ENCODE measurements at places on chromosomes 2 and 18.

GRCh38 chr2:186590759-186591505 lies 1.1 kb downstream of the ITGAV start:
- DNase-seq = peak; percentile 23

DNA sequence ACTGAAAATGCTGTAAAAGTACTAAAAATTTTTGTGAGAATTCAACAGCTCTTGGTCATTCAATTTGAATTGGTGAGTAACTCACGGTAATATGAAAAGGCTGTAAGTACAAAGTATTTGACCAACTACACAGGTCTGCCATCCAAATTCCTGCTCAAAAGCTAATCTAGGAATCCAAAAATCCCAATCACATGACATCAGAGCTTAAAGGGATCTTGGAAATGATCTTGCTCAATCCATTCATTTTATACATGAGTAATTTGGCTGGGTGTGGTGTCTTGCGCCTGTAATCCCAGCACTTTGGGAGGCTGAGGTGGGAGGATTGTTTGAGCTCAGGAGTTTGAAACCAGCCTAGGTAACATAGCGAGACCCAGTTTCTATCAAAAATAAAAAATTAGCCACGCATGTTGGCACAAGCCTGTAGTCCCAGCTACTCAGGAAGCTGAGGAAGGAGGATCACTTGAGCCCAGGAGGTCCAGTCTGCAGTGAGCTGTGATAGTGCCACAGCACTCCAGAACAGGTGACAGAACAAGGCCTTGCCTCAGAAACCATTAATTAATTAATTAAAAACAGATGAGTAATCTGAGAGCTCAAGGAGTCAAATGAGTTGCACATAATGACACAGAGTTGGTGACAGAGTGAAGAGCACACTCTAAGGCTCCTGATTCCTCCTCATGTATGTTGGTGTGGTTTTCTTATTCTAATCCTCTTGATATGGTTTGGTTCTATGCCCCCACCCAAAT lies 19.8 kb downstream of the SPIRE1 start:
- no peak for DNase-seq

DNA sequence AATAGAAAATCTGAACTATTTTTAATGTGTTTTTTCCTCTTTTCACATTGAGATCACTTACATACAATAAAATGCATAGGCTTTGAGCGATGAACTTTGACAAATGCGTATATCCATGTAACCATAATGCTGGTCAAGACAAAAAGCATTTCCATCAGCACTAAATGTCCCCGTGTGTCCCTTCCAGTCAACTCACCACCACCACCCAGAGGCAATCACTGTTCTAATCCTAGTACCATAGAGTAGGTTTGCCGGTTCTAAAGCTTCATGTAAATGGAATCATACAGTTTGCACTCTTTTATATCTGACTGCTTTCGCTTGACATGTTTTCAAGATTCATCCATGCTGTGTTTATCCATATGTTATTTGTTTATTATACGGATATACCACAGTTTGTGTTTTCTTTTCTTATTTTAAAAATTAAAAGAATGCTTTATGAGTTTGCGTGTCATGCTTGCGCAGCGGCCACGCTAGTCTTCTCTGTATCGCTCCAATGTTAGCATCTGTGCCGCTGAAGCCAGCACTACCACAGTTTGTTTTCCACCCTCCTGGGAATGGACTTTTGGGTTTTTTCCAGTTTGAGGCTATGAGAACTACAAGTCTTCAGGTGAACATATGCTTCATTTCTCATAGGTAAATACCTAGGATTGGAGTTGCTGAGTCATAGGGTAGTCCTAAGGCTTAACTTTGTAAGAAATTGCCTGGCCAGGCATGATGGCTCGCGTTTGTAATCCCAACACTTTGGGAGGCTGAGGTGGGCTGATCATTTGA lies 197.5 kb upstream of the CHAC2 start:
- no peak for DNase-seq

- DNase-seq = no peak
These were observed 1.2 kb upstream of the ITM2C start for GRCh38 chr2:230863442-230864121.

GRCh38 chr2:9975805-9976447 lies 24.4 kb downstream of the GRHL1 start:
- DNase-seq = peak; percentile 38

DNA sequence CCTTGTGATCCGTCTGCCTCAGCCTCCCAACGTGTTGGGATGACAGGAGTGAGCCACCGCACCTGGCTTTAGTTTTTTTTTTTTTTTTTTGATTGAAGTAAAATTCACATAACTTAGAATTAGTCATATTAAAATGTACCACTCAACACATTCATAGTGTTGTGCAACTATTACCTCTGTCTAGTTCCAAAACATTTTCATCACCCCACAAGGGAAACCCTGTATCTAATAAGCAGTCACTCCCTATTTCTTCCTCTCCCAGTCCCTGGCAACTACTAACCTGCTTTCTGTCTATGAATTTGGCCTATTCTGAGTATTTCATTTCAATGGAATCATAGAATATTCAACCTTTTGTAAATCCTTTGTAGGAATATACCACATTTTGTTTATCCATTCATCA lies 123.9 kb upstream of the FAM117B start:
- DNase-seq = no peak

DNA sequence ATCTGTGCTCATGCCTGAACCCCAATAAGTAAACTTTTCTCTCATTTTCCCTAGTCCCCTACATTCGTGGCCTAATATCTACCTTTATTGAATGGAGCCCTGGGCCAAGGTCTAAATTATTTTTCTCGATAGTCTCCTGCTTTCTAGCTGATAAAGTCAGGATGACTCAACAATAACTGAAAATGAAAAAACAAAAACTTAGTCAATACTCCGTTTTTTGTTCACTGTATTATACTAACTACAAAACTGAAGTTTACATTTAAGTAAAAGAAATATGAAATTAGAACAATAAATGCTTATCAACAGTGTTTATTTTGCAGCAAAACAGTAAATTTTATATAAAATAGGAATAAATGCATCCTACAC lies 32.2 kb downstream of the AOX1 start:
- no peak for DNase-seq

DNA sequence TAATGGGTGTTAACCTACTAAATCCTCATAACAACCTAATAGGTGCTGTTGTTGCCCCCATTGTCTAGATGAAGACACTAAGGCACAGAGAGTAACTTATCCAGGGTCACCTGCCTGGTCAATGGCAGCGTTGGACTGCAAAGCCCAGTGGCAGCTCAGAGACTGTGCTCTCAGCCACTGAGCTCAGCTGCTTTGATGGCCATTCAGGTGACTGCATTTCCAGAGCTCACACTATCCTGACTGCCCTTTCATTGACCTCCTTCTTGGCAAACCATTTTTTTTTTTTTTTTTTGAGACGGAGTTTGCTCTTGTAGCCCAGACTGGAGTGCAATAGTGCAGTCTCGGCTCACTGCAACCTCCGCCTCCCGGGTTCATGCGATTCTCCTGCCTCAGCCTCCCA lies 115.2 kb downstream of the MAPK4 start:
- DNase-seq = no peak

DNA sequence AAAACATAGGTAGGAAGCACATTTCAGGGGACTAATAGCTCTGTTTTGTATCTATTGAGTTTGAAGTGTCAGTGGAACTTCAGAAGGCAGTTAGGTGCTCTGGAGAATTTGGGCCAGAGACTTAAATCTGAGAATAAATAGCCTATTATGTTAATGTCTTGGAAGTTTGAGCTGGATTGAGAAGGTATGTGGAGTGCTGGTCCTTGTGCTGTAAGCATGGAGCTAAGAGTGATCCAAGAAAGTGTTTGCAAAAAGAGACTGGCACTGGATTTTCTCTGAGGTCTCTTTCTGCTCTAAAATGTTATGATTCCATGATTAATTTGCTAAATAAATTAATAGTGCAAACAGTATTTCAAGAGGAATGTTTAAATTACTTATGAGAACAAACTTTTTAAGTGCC lies 63.3 kb downstream of the ICOS start:
- no peak for DNase-seq

DNA sequence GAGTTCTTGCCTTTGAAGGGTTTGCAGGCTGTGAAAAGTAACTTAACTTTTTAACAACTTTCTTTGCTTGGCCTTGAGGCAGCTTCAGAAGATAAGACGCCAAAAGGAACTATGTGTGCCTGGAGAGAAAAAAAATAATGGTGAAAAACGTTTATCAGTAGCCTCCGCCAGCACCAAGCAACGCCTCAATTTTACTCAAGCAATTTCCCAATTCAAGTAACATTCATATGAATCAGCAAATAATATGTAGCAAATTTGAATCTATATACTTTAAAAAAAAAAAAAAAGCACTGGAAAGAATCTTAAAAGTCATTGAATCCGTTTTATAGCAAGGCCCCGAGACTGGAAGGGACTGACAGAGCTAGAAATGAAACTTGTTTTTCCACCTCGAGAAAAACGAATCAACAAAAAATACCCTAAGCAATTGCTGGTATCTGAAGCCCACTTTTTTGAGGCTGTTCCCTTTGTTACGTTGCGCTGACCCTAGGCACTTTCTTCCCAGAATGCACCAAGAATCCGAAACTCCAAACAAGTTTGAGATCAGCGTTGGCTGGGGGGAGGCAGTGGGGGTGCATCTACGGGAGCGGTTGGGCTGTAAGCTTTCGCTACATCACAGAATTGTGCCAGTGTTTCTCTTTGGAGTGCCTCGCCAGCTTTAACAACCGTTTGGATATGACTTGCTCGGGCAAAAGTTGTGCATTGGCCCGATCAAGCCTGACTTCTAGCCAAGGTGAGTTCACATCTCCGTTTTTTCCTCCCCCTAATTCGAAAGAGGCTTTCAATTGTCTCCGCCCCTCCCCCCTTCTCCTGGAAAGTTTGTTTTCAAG lies 2.7 kb upstream of the TGIF1 start:
- DNase-seq = no peak

DNA sequence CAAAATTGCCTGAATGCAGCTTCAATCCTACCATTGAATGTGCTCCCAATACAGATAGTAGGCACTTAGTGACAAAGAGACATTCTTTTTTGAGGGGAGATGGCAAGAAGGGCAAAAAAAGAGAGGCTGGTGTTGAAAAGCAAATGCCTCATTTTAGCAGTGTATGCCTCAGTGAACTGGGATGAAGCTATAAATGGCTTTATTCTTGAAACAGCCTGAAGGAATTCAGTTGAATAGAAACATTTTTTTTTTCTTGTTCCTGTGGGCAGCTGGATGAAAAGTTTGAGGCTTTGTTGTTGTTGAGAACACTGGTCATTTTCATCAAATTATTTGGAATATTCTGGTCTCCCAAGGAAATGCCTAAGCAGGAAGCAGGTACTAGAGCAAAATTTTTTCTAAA lies 228.9 kb downstream of the RNF144A start:
- no peak for DNase-seq

DNA sequence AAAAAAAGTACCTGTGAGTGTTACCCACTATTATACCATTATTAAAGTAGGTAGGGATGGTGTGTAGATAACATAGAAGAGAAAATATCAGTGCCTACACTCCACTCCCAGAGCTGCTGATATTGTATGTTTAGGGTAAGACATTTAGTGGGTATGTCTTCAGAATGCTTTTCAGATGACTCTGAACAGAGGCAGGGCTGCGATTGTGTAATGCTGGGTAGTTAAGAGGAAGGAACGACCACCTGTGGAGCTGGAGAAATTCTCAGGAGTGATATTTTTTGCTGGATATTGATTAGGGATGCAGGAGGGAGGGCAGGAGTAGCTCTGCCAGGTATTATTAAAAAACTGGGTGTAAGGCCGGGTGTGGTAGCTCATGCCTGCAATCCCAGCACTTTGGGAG lies 2.8 kb downstream of the CNOT11 start:
- DNase-seq = no peak

DNA sequence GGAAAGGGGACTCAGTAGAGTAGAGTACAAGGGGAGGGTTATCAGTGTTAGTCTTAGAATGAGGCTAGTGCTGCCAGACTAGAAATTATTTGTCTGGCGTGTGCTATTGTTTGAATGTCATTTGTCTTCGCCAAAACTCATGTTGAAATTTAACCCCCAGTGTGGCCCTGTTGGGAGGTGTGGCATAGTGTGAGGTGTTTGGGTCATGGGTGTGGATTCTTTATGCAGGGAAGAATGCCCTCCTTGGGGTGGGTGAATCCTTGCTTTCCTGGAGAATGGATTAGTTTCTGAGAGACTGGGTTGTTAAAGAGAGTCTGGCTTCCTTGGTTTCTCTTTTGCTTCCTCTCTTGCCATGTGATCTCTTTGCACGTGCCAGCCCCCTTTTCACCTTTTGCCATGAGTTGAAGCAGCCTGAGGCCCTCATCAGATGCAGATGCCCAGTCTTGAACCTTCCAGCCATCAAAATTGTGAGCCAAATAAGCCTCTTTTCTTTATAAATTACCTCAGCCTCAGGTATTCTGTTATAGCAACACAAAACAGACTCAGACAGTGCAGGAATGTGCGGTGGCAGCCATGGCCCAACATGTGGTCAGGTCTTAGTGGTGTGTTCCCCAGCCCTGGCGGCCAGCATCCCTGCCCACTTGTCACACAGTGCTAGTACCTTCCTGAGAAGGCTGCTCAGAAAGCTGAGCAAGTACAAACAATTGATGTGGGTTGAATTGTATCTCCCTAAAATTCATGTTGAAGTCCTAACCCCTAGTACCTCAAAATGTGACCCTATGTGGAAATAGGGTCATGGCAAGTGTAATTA lies 48.4 kb upstream of the NAB1 start:
- DNase-seq = no peak

DNA sequence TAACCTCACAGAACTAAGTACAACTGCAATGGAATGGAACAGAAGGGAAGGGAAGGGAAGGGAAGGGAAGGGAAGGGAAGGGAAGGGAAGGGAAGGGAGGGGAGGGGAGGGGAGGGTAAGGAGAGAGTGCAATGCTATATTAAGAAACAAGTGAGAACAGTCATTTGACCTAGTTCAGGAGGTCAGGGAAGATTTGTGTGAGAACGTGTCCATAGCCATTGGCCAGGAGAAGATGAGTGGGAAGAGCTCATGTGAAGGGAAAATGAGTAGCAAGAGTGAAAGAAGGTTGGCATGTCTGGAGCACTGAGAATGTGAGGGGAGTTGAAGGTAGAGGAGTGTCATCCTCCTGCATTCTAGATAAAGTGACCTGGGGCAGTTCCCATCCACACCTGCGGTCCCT lies 481.6 kb downstream of the IRS1 start:
- DNase-seq = no peak

DNA sequence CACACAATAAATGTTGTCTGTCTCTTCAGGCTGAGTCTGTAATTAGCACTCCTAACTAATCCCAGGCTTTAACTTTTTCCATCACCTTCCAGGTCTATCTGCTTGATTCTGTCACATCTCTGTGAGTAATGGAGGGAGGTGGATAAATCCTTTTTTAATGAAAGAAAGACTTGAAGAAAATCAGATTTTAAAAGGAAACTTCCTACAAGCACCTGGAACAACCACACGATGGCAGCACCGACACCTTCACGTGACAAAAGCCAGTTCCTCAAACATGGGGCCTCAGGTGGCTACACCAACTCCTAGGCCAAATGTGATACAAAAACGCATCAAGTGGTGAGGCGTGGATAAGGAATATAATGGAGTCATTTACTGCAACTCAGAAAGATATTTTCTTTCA lies 41.8 kb downstream of the TGFBRAP1 start:
- DNase-seq = peak; percentile 26

- DNase-seq = no peak
These were observed 80.3 kb upstream of the RPE start for GRCh38 chr2:209922116-209922515.

GRCh38 chr18:57782049-57782448 lies 21.1 kb downstream of the ATP8B1 start:
- DNase-seq = no peak

GRCh38 chr2:186629250-186629996 lies 39.6 kb downstream of the ITGAV start:
- DNase-seq = no peak
